ENCODE measurements at places on chromosomes 2 and 18.

GRCh38 chr18:13363359-13363758 is 144.8 kb downstream of the LDLRAD4 start:
- no peak for DNase-seq

DNA sequence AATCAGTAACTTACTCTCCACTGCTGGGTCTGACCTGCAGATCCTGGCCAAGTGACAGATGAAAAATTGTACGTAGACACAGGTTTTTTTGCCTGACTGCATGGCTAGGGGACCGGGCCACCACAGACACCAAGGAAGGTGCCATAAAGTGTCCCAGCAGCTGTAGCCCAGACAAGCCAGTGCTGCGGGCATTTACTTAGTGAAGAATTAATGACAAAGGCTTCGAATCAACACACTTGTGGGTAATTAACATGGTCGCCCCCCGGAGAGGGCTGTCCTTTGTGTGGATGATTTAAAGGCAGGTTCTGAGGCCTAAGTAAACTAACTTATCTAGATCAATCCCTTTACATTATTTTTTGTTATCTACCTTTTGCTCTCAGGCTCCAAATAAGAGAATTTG is 1709.1 kb upstream of the LRRTM1 start:
- DNase-seq: no peak

- no peak for DNase-seq
Measured at GRCh38 chr2:234963773-234964615, 12.2 kb downstream of the SH3BP4 start.

GRCh38 chr2:101341901-101342624 is 33.6 kb upstream of the RNF149 start:
- peak; percentile 77 for DNase-seq

GRCh38 chr18:7576077-7576476 is 9.0 kb downstream of the PTPRM start:
- no peak for DNase-seq

- DNase-seq: no peak
Measured at GRCh38 chr18:78736015-78736690, 243.5 kb upstream of the SALL3 start.

DNA sequence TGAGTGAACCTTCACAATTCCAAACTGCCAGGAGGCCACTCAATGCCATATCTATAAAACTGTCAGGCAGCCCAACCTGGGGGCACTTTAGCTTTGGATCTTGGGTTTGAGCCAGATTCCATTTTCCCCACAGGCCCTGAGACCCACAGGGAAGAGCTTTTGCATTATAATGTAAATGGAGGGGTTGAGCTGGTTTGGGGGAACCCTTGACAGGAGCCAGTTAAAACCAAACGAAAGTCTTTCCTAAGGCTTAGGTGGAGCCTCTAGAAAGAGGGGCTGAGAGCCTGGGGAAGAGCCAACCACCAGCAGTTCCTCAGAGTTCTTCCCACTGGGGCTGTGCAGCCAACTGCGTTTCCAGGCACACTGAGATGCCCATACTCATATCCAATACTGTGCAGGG is 42.7 kb downstream of the BCL11A start:
- no peak for DNase-seq

DNA sequence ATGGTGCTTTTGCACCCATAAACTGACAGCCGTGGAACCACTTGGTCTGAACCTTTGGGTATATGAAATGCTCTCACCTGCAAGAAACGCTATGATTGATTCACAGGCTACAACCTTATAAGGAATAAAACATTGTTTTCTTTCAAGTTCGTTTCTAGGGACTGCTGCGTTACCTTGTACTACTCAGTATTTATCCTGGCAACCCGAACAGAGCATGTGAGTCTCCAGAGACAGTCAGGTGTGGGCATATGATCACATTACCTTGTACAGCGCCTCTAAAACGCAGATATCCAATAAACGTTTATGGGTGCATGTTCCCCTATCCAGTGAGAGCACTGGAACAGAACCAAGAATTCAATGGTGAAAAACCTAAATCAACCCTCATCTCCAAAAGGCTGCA is 1.7 kb downstream of the CCBE1 start:
- no peak for DNase-seq

GRCh38 chr2:45636008-45636407 is 15.5 kb upstream of the PRKCE start:
- DNase-seq: no peak

- DNase-seq: no peak
Measured at GRCh38 chr2:173395567-173396351, 41.1 kb downstream of the CDCA7 start.

GRCh38 chr18:47708206-47708605 is 222.3 kb downstream of the SMAD2 start:
- no peak for DNase-seq

DNA sequence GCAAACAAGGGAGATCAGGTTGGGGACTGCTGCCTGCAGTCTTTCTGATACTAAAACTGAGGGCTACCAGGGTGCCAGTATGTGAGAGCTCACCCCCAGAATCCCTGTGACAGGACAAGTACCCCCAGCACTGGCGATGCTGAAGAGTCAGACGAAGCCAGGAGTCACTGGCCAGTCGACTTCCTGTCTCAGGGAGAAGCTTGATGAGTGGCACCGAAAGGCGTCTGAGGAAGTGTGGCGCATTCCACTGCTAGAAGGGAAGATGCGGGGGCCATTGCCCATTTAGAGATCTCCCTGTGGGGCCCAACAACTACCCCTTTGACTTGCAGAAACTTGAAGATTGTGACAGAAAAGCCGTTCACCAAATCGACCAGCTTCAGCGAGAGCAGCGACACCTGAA is 22.0 kb downstream of the MXD1 start:
- DNase-seq: no peak

DNA sequence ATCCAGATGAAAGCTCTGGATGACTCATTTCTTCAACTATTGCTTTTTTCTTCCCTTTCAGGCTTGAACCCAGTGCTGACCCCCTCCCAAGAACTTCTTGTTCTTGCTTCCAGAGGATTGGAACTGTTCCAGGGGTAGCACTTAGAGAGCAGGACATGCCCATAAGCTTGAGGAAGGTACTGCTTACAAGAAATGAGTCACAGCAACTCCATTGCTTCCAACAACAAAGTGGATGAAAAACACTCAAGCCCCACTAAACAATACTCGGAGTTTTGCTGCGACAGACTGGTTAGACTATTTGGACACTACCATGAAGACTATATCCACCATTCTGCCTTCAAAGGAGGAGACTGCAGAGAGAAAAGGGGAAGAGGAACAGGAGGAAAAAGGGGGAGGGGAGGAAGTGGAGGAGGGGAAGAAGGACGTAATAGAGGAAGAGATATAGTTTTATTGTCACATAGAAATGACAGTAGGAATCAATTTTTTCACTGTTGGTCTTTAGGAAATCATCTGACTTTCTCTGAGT is 1.6 kb upstream of the EPC2 start:
- no peak for DNase-seq

GRCh38 chr18:70337139-70337972 is 48.5 kb downstream of the SOCS6 start:
- DNase-seq: no peak

DNA sequence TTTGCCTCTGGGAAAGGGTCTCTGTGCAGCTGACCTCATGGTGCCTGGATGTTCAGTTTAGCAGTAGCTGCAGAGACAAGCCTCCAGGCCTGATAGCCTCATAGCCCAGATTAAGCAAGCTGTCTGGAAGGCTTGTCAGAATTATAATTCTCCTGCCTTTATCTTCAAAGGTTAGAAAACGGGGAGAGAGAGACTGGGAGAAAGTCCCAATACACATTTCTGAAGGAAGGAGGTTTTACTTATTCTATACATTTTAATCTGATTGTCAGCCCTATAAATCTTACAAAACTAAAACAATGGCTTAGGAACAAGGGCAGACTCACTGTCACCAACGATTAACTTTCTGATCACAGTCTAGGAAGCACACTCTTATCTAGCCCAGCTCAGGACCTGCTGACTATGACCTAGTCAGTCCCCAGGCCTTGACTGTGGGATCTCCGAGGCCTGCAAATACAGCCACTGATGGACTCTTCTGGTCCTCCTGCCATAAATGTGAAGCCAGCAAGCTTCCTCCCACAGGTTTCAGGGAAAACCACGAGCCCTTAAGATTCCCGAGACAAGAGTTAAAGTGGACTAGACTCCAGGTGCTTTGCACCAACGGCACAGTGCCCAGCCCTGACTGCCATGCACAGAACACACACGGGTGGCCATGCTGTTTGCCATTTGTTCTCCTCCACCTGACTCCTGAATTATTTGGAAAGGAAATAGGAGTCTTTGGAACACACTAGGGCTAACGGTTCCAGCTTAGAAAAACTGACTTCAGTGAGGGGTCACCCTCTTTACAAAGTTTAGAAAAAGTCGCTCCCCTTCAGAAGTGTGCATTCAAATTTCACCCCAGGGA is 111.4 kb upstream of the SMAD7 start:
- no peak for DNase-seq

- DNase-seq: no peak
Measured at GRCh38 chr2:17093712-17094111, 424.5 kb downstream of the RAD51AP2 start.

DNA sequence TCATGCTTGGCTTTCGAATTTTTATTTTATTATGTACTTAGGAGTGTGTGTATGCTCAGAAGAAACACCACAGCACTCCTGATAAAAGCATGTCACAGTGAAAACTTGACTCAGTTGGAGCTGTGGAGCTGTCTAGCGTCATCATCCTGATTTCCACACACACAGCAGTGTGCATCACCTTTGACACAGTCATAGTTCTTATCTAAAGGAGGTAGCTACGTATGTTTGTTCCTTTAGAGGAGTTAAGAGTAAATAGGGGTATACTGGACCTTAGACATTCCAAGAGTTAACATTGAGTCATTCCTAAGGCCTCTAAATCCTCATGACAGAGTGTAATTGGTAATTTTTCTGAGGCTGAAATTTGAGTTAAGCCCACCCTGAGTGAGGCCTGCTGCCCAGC is 96.9 kb downstream of the PHLPP1 start:
- no peak for DNase-seq

- no peak for DNase-seq
Measured at GRCh38 chr2:55856936-55857335, 66.6 kb downstream of the EFEMP1 start.

- no peak for DNase-seq
Measured at GRCh38 chr2:230898016-230898712, 26.9 kb downstream of the GPR55 start.

DNA sequence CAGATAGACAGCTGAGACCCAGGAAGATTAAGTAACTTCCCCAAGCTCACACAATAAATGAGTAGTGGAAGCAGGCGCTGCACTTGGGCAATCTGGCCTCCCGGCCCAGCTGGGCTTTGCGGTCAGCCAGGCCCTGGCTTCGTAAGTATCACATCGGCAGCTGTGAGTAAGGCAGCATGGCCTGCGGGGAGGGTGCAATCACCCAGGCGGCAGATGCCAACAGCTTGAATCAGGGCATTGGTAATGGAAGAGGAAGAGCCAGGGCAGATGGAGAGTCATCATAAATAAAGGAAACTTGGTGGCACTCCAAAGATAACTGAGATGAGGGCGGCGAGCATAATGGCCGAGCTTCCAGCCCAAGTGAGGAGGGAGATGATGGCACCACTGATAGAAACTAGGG is 217.9 kb upstream of the PID1 start:
- no peak for DNase-seq

- DNase-seq: no peak
Measured at GRCh38 chr2:215275824-215276223, 36.0 kb upstream of the ATIC start.

GRCh38 chr2:140862181-140862580 is 1268.6 kb downstream of the LRP1B start:
- DNase-seq: no peak

GRCh38 chr2:122366427-122366826 is 611.0 kb downstream of the TSN start:
- no peak for DNase-seq

GRCh38 chr2:159118115-159118858 is 149.8 kb downstream of the TANC1 start:
- peak; percentile 69 for DNase-seq

DNA sequence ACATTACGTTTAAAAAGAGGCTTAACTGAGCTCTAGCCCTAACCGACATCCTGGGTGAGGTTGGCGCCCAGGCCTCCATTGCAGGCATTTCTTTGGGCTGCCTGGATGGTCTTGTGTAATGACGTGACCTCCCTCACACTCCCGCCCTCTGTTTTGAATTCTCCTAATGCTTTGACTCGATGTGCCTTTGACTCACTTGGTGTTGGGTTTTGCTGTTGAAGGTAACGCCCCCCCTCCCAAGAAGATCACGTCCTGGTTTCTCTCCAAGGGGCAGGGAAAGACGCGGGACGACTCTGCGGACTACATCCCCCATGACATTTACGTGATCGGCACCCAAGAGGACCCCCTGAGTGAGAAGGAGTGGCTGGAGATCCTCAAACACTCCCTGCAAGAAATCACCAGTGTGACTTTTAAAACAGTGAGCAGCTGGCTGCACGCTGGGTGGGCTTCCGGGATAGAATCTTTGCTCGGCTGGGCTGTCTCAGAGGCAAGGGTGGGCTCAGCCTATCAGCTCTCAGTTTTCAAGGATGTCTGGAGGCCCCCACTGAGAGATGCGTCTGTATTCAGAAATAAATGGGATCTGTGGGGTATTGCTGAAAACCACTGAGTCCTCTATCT is 87.9 kb upstream of the ATG16L1 start:
- no peak for DNase-seq

DNA sequence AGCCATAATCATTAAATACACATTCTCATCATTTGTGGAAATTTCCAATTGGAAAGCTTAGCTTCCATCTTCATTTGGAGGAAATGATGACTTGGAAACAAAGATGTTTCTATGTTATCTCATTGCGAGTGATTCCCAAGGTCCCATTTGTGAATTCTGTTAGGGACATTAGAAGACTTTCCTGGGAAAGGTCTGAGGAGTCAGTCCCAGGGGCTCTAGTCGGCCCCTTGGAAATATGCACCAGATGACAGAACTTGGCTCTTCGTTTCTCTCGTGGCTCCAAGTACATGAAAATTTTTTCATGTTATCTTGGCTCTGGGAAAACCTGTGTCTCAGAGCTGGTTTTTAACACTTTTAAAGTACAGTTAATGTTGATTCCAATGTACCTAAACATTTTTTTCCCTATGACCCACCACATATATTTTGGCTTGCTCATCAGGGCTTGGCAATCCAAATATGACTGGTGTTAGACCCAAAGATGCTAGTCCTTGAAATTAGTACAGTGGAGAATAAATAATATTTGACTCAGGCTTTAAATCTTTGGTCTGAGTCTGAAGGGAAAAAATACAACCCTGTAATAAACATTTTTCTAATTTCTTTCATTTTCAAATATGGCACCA is 15.4 kb upstream of the CAVIN2 start:
- no peak for DNase-seq

- DNase-seq: no peak
Measured at GRCh38 chr2:234143896-234144295, 93.4 kb downstream of the SPP2 start.

DNA sequence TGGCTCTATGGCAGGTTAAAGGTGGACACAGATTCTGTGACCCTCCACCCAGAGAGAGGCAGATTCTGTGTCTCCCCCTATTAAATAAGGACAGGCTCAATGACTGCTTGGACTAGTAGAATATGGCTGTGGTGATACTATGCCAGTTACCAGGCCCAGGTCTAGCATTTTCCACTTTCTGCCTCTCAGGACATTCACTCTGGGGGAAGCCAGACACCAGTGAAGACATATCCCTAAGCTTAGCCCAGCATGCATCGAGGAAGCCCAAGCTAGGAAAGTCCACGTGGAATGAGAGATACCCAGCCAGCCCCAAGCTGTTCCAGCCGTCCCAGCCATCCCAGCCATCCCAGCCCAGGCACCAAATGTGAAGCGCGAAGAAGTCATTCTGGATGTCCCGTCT is 40.3 kb downstream of the ST6GAL2 start:
- no peak for DNase-seq

GRCh38 chr2:160731415-160731814 is 237.8 kb upstream of the RBMS1 start:
- DNase-seq: no peak

- DNase-seq: no peak
Measured at GRCh38 chr2:7706791-7707190, 789.6 kb downstream of the RNF144A start.

All from GM13977 (cell line).